ENCODE measurements at places on chromosomes 5 and 9.

- no peak for DNase-seq
Measured at GRCh38 chr5:39584927-39585326, 160.1 kb upstream of the DAB2 start.

- DNase-seq, result no peak
Measured at GRCh38 chr5:172567843-172568242, 73.2 kb upstream of the NEURL1B start.

- DNase-seq, result no peak
Measured at GRCh38 chr5:53359916-53360517, 120.4 kb upstream of the FST start.

DNA sequence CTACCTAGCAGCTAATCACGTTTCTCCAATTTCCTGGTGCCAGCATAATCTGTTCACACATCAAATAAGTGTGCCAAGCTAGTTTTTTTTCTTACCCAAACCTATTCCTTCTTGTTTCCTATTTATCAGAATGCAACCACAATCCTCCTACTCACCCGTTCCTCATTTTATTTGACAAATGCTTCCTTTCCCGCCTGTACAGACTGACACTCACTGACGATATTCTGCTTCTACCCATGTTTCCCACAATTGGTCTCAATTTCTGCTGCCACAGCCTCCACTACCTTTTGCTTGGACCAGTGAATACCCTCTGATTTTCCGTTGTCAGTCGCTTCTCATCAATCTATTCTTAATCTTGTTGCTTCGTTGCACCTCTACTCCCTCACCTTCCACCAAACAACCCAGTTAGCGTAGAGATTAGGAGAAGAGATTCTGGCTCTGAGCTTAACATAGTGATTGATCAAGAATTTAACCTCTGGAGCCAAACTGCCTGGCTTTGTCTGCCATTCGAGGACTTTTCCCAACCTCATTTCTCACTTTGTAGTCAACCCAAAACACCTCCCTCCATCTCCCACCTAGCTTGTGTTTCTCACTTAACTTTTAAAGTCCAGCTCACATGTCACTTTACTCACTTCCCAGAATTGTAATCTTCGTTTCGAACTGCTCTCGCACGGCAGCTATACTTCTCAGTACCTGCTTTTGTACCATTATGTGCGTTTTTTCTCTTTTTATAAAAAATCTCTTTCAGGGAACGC lies 729 bp upstream of the TMEM38B start:
- DNase-seq, result no peak

DNA sequence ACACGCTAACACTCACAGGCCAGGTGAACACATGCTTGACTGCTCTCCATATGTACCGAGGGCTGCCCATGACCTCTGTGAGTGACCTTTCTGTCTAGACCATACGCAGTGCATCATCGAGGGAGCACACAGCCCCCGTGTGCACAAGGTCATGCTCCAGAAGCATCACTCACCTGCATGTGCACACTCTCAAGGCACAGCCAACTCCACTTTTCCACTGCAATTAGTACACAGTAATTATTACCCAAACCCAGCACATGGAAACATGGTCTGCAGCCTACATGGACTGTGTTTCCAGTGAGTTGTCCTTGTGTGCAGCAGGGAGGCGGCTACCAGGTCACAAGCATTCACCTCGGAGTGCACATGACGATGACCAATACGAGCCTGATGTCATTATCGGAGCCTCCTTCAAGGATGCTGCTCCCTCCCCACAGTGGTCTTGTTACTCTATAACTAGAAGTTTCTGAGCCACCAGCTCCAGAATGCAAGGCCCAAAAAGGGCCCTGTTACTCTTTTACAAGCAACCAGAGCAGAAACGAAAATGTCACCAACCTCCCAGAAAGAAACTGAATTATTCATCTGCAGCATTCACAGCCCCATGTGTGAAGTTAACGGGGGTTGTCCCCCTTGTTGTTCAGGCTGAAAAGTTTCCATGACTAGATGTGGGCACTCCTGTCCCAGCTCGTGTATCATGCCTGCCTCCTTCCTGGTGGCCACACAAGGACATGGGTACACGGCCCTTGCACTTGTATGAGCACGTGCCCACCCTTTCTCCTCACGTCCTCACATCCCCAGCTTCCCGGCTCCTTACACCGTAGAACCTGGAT lies 31.2 kb downstream of the SEMA4D start:
- DNase-seq, result no peak

DNA sequence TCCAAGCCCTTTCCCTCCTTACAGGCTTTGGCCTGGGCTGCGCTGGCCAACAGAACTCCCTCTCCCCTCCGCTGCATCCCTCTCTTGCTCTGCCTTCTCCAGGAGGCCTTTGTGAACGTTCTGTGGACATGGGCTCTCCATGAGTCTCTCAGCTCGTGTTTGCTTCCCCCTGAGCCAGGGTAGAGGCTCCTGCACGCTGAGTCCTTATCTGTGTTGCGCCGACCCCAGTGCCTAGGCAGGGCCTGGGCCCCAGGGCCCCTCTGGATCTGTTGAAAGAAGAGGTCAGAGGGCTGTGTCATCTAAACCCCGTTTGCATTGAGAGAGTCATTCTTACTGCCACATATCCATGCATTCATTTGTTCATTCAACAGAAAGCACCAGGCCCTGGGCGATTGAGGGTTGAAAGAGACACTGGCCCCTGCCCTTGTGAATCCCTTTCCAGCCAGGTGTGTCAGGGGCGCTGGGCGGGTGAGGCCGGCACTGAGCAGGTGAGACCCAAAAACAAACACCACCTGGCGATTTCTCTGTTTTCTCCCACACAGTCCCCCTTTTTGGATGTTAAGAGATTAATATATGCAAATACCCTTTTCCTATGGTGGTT lies 111.2 kb upstream of the IER5L start:
- no peak for DNase-seq

DNA sequence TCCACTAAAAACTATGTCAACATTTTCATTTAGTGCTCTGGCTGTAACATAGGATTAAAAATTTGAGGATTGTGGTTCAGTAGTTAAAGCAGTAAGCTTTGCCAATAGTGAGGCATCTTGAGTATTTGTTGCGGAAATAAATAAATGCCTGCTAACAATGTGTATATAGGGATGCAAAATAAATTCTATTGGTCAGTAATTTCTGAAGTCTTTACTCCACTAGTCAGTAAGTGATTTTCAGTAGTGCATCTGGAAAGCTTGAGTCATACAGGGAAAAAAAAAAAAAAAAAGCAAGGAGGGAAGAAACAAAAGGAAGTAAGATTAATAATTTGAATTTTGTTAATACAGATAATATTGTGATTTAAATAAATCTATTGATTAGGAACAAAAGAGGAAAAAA lies 21.0 kb downstream of the NIPBL start:
- DNase-seq, result no peak

DNA sequence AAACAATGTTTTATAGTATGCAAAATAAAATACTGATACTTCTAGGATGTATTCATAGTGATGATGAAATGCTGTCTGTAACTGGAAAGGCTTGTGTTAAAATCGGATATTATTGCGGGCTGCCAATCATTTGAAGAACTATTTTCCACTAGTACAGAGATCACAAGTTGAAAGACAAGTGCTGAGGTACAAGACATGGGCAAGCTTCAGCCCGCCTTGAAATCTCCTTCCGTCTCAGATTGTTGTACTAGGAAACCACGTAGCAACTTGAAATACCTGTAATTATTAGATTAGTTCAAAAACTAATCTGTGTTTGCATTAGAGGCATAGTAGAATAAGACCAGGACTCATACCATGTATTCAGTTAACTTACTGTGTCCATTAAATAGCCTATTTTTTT lies 218.2 kb downstream of the ARHGEF28 start:
- no peak for DNase-seq

GRCh38 chr5:19802686-19803085 lies 185.3 kb downstream of the CDH18 start:
- DNase-seq, result no peak

- no peak for DNase-seq
Measured at GRCh38 chr5:68214482-68215207, 911 bp upstream of the PIK3R1 start.

DNA sequence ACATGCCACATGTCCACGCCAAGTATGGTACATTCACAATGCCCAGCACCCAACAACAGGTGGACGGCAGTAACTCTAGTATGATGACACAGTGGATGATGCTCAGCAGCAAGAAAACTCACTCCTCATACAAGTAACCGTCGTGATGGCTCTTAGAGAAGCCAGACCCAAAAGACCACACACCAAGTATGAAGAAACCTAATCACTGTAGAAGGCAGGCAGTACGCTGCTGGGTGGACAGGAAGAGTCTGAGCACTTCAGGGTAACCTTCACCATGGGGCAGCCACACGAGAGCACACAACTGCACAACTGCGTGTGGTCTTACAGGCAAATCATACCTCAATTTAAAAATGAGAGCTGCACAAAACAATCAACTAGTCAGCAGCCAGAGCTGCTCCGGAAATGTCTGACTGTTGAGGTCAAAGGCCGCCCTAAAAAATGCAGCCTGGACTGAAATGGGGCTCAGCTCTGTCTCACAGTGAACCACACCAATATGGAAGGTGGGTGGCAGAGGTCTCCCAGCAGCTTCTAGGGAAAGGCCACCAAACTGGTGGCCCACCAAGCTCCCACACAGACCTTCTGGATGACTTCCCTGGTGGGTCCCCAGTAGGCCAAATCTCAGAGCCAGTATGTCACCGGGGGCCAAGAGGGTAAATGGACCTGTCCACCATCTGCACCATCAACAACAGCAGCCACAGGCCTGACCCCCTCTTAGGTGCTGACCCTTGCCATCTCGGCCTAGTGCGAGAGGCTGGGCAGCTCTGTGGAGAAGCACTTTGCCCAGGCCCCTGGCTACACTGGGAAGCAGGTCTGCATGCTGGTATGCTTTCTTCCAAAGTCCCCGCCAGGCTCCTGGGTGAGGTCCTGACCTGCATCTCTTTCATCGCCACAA lies 17.8 kb downstream of the BICD2 start:
- DNase-seq, result no peak

DNA sequence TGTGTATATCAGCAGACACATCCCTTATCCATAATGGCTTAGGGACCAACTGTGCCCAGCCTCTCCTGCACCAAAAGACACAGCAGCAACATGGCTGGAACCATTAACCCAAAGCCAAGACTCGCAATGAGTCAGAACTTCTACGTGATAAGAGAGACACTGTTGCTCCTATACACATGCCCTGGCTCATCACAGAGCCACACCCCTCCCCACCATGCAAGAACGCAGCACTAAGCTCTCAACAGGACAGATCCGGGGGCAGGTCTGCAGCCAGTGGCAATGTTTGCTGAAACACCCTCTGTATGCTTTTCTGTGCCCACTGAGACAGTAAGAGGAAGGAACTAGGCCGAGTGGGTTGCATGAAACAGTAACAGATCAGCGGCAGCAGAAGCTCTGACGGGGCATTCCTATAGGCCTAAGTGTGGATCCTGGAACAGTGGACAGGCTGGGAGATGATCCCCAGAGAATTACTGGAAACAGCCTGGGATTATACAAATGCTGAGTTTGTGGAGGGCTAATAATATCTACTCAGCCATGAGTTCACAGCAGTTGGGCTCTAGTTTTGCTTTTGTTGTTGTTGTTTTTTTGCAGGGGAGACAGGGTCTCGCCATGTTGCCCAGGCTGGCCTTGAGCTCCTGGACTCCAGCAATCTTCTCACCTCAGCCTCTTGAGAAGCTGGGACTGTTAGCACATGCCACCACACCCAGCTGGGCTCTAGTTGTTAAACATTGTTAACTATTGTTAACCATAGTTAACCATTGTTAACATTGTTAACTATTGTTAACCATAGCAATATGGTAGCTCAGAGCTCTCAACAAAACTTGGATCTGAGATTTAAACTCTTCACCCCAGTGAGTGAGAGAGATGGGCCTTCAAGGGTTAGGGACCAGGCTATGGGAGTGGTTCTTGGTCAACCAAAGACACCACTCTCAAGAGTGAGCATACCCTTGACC lies 41.0 kb downstream of the B4GALT1 start:
- no peak for DNase-seq

DNA sequence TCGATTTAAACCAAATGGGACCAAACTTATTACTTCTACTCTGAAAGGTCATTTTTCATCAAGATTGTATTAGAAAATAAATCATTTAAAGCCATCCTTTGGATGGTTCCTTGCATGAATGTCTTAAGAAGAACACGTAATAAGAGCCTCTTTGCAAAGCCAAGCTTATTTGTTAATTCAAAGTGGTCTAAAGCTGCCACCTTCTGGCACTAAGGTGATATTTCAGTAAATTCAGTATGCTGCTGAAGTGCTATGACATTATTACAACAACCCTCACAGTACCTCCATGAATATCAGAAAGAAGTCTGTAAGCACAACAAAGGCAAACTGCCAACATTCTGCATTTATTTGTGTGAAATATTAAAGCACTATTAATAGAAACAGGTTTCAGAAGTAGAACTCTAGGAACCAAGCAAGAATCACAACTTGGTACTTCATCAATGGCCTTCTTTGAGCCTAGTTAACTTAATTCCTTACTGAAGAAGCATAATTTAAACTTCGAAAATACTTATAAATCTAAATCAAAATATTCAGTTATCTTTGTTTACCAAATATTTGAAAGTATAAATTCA lies 53.1 kb upstream of the TYRP1 start:
- peak; percentile 27 for DNase-seq

- no peak for DNase-seq
Measured at GRCh38 chr5:44225231-44226160, 163.7 kb downstream of the FGF10 start.

- no peak for DNase-seq
Measured at GRCh38 chr5:125150041-125150669, 403.7 kb upstream of the ZNF608 start.

DNA sequence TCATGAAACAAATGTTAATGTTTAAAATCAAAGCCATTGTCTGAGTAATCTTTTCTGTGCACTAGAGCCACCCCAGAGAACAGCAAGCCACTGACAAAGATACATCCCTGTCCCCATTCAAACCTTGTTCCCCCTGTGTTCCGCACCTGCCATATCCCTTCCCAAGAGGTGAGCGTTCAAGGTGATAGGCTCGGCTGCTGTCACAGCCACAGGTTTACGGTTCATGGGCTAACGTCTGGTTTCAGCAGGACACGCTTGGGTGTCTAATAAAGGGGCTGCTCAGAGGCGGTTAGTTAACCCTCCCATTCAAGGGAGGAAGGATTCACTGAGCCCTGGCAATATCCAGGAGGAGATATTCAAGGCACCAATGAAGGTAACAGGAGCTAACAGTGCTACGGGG lies 24.5 kb upstream of the LAMC3 start:
- no peak for DNase-seq

DNA sequence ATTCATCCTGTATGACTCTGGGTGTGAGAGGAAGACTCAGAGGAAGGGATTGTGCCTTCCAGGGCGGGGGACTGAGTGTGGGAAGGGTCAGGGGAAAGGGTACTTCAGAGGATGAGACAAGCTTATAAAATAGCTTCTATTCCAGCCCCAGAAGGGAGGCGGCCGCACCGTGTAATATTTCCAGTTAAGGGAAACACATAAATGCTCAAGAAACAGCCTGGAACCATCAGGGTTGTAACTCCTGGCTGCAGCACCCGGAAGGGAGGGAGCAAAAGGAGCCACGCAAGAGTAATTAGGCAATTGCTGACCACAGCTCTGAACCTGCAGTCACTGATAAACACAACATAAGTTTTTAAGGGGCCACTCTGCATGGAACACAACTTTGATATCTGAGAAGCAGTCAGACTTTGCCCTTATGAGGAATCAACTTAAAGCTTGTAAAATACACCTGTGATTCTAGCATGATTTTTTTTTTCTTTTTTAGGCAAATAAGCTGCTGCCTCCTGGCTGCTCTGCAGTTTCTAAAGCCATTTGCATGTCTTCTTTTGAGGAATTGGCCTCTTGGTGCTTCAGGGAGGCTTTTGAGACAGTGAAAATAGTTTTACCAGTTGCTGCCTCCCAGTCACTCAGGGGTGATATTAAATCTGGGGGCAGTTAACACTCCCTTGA lies 382.7 kb downstream of the ENC1 start:
- DNase-seq, result peak; percentile 22

GRCh38 chr5:141875795-141876627 lies 2.2 kb downstream of the PCDH1 start:
- DNase-seq, result no peak

Measured in Caco-2 (cell line).